ENCODE measurements at places on chromosomes 1 and 21.

DNA sequence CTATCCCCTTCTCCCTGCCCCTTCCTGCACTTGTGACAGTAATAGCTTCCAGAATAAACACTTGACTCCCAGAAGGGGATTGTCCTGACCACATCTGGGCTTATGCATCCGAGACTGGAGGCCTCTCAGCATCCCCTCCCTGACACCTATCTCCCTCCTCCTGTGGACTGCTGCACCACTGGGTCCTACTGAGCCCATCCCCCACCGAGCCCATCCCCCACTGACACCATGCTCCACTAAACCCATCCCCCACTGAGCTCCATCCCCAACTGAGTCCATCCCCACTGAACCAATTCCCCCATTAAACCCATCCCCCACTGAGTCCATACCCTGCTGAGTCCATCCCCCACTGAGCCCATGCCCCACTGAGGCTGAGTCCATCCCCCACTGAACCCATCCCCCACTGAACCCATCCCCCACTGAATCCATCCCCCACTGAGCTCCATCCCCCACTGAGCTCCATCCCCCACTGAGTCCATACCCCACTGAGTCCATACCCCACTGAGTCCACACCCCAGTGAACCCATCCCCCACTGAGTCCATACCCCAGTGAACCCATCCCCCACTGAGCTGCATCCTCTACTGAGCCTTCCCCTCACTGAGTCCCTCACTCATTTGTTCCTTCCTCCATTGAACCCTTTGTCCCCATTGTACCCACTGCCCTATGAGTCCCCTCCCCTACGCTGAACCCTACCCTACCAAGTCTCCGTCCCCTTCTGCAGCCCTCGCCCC is 5.6 kb downstream of the PDZK1IP1 start:
- DNase-seq = no peak

GRCh38 chr1:54376430-54377039 is 29.7 kb downstream of the SSBP3 start:
- no peak for DNase-seq

DNA sequence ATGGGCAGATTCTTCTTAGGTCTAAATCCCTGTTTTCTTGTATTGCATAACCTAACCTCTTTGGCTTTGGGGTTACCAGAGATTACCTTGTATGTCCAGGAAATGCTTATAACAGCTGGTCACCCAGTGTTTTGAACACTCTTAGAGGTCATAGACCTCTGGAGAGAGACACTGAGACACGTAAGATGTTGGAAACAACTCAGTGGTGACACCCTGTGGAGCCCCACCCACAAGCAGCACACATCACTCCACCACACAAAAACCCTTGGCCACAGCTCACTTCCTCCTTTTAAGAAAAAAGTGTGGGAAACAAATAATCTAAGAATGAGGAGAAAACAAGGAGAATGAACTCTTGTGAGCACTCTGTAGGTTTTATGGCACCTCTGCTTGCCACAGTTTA is 26.3 kb upstream of the CYP4B1 start:
- DNase-seq = no peak

DNA sequence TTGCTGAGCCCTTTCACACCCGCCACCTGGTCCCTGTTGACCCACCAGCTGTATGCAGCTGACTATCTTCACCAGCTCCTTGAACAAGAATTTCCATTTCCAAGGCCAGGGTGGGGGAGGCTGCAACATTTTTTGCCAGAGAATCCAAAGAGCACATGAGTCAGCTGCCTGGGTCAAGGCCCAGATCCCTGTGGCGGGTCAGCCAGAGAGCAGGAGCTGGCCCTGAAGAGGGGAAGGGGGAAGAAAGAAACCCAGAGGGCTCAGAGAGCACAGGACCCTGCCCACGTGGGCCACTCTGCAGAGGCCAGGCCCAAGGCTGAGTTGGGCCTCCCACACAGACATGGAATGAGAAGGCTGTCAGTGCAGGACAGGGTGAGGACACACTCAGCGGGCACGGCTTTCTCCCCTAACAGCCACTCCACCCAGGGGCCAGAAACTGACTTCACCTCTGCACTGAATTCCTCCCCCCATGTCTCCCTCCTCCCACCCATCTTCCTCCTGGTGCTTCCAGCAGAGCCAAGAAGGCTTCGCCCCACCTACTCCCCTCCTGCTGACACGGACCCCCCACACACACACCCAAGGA is 28.9 kb downstream of the S100A6 start:
- no peak for DNase-seq

DNA sequence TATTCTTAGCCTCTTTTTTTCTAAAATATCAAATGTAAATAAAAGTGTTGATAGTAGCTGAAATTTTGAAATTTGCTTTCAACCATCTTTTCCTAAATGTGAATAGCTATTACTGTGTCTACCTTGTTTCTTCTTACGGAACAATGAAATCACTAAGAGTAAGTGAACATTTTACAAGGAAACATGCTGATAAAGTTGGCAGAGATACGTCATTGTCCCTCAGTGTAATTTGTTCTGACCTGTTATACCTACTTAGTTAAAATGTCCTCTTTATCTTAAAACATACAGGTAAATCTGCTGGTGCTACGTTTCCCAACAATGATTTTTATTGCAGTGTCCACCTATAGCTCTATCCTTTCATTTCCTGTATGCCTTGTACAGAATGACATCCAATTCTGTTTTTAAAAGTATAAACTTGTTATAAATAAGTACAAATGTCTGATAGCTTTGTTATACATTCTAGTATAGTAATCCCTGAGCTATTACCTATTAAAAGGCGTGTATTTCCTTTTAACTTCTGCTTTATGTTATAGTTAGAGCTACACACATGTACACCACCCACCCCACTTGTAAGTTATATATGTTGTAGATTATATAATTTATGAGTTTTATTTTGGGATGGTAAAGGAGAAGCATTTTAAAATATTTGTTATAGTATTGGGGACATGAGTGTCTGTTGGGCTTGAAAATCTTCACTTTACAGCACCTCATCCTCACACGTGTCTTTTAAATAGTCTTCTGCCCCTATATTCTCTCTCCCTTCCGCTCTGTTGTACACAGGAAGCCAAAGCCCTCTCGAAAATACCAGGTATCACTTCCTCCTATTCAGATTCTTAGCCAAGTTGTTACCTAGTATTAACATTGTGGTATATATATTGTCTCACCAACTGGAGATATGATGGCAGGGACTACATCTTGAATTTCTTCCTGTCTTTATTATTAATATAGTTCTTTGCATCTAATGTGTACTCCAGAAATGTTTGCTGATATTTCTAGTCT is 25.2 kb downstream of the LAMC1 start:
- no peak for DNase-seq

DNA sequence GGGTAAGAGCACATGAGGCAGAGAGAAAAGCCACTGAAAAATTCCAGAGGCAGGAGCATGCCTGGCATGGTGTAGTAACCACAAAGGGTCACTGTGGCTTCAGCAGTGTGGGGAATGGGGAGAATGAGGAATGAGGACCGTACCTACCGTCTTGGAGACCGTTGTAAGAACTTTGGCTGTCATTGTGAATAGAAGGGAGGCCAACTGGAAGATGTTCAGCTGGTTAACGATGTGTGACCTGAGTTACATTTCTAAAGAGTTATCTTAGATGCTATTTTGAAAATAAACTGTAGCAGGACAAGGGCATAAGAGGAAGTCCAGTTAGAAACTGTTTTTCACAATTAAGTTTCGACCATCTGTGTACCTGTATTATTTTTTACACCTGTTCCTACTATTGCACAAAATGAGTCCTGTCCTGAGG is 365.5 kb upstream of the SGIP1 start:
- no peak for DNase-seq

GRCh38 chr1:153995640-153996039 is 5.1 kb downstream of the RPS27 start:
- DNase-seq = no peak

GRCh38 chr1:150931773-150932172 is 5.6 kb downstream of the SETDB1 start:
- peak; percentile 31 for DNase-seq

GRCh38 chr1:200546577-200546976 is 74.0 kb downstream of the KIF14 start:
- no peak for DNase-seq

GRCh38 chr1:66239834-66240233 is 294.1 kb upstream of the SGIP1 start:
- no peak for DNase-seq

- no peak for DNase-seq
Measured at GRCh38 chr1:16061266-16061665, 12.2 kb downstream of the FAM131C start.

DNA sequence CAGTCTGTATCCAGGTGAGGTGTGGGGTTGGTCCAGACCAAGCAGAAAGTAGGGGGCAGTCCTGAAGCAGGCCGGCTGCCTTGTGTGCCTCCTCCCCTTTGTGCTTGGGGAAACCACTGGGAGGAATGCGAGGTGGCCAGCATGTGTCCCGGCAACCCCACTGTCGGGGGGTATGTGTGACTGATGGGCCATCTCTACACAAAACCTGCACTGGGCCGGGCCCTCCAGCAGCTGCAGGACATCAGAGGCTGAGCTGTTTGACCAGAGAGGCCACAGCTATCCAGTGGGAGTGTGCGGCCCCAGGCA is 33.3 kb downstream of the TMEM51 start:
- no peak for DNase-seq

GRCh38 chr1:85374160-85374559 is 90.8 kb downstream of the DDAH1 start:
- DNase-seq = no peak

GRCh38 chr21:31688603-31689368 is 29.3 kb downstream of the SOD1 start:
- DNase-seq = peak; percentile 6

GRCh38 chr1:213786683-213787082 is 201.1 kb upstream of the PROX1 start:
- no peak for DNase-seq

GRCh38 chr21:38343691-38344090 is 86.9 kb downstream of the KCNJ15 start:
- DNase-seq = no peak

- DNase-seq = peak; percentile 50
Measured at GRCh38 chr1:93567255-93567918, 114.2 kb downstream of the BCAR3 start.

DNA sequence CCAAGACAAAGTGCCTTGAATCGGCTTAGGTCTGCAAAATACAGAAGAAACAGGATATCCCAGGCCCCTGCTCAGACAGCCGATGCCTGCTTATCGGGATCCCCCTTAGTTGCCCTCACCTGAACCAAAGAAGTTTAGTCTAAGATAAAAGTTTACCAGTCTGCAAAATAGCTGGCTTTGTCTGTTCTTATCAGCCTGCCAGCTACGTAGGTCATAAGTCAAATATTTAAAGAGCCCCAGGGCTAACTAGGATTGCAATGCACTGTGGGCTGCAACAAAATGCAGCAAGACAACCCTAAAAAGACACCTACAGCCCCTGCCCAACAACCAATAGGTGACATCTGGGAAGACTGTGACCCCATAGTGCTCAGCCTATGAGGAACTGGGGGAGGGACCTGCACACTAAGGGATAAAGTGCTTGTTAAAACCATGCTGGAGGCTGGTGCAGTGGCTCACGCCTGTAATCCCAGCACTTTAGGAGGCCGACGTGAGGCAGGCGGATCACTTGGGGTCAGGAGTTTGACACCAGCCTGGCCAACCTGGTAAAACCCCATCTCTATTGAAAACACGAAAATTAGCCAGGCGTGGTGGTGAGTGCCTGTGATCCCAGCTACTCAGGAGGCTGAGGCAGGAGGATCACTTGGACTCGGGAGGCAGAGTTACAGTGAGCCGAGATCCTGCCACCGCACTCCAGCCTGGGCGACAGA is 27.4 kb downstream of the LRRC3 start:
- DNase-seq = no peak
